Stimulated activated CD8-positive, alpha-beta memory T cell treated with anti-CD3 and anti-CD28 coated beads, Interleukin-15, amount 100 ng/mL, for 24 hours (primary cell): ENCODE measurements at places on chromosomes 12 and 14.

- DNase-seq = no peak
Observed at GRCh38 chr12:90166671-90167070, 458.0 kb upstream of the ATP2B1 start.

GRCh38 chr12:82507686-82508085 lies 149.4 kb downstream of the METTL25 start:
- no peak for DNase-seq

DNA sequence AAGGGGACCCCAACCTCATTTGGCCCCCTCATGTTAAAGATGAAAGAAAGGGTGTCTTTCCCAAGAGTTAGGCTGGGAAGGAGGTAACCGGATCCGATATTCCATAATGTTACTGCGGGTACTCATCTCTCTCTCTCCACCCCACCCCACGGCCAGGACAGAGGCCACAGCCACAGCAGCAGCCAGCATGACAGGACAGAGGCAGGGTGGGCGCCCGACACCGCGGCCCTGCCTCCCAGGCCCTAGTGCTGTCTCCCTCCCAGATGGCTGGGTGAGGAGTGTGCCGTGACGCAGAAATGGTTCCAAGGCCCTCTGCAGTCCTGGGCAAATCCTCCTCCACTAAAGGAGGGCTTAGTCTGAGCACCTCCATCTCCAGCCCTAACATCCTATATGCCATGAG lies 6.2 kb downstream of the SLC6A12 start:
- DNase-seq = no peak

GRCh38 chr12:32255588-32255987 lies 143.8 kb upstream of the FGD4 start:
- DNase-seq = no peak

DNA sequence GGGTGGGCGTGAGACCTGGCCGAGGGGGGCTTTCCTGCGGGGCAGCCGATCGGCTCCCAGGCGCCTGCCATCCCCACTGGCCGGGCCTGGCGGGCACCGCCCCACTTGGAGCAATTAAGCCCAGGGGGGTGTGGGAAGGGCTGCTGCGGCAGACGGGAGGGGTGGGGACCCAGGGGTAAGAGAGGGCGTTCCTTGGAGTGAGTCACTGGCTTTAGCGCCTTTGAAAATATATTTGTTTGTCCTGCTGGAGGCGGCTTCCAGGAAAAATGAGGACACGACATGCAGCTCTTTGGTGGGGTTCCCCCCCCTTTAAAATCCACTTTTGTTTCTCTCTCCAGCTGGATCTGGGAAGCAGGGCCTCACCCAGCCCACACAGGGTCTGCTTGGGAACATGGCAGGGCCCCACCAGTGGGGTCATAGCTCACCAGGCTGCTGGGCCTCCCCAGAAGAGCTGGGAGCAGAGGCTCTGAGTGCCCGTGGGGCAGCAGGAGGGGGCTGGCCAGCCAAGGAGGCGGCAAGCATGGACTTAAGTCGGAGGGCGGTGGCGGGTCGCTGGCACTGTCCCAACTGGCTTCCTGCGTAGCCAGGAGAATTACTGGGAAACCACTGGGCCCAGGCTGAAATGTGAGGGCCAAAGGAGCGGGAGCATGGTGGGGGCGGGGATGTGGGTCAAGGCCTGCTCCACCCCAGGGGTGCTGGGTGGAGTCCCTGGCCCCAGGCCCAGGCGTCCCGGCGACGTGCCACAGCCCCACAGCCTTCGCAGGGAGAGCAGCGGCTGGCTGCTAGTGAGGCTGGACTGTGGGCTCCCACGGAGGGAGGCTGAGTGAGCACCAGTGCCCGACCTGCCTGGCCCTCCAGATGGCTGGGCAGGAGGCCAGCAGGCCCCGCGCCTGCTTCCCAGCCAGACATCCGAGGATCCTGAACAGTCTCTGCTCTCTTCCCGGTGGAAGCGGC lies 128.0 kb downstream of the RFLNA start:
- no peak for DNase-seq
